ENCODE measurements at places on chromosomes 5 and 9.

DNA sequence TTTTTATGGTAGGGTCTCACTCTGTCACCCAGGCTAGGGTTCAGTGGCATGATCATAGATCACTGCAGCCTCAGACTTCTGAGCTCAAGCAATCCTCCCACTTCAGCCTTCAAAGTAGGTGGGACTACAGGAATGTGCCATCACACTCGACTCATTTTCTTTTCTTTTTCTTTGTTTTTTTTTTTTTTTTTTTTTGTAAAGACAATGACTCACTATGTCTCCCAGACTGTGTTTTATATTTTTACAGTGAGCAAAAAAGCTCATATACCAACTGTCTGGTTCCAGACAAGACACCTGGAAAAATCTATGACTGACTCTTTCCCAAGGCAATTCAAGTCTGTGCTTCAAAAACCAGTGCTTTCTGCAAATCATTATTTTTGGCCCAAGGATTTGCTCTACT, 10.8 kb upstream of the FOXD1 start:
- no peak for DNase-seq

- DNase-seq, result no peak
Observed at GRCh38 chr9:19660019-19660418, 128.8 kb downstream of the SLC24A2 start.

- DNase-seq, result no peak
Observed at GRCh38 chr5:135743705-135744411, 90.6 kb upstream of the SLC25A48 start.

DNA sequence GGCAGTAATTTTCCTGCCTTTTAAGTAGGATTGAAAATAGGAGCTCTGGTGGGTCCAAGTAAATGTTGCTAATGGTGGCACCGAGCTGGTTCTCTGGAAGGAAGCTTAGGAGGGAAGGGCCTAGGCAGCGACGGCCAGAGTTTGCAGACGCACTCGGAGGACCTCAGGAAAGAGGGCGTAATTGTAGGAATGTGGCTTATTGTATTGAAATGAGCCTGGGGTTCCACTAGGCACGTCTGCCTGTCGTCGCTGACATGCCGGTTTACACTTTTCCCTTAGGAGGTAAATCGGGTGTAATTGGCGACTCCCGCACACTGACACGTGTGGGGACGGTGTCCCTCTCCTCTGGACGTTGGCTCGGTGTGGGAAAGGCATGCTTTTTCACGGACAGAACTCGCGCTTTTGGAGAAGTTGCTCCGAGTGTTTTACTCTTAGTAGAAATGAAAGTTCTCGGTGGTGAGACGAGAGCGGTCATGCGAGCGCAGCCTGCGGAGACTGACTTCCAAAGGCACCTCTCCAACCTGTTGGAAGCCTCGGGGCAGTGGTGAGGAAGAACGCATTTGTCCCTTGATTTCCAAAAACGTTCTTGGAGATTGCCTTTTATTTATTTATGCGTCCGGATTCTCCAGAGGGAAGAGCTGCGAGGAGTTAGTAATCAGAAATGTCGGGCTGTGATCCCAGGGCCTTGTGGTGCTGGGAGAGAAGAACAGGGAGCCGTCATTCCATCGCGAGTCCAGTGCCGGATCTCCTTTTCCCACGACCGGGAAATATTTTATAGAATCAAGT, 1.3 kb downstream of the NR4A3 start:
- DNase-seq, result no peak

DNA sequence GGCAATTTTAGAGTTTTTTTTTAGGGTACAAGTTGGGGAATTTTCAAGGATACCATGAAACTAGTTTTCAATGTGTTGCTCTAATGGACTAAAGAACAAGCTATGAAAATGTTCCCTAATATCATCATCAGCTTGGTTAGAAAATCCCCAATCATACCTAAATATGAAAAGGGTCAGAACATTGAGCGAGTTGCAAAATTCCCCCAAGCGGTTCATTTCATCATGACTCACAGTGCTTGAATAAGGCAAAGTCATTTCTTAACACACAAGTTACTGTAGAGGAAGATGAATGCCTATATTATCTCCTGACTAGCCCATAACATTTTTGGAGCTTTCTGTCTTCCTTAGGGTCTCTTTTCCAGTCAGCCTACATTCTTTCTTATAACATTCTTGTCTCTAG, 62.7 kb downstream of the ST8SIA4 start:
- DNase-seq, result no peak

DNA sequence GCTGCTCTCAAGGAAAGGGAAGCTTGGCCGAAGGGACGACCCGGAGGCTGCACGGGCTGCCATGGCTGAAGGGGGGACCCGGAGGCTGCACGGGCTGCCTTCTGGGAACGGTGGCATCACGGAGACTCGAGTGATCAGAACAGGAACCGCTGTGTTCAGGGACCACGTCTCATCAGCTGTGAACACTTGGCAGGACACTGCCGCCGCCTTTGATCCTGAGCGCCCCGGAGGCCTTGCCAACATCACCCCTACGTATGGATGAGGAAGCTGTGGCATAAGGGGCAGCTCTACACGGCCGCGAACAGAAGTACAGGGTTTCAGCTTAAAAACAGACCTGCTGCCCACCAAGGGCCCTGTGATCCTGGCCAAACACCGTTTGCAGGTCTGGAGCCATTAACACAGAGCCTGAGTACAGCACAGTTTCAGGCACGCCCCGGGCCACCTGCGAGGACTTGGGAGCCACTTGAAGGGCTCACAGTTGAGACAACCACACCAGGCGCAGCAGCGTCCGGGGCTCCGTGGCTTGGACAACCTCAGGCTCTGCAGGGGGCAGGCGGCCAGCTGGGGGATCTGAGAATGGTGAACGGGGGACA, 23.9 kb upstream of the TERT start:
- DNase-seq, result no peak

- no peak for DNase-seq
Observed at GRCh38 chr9:128159522-128159783, 612 bp upstream of the BBLN start.

DNA sequence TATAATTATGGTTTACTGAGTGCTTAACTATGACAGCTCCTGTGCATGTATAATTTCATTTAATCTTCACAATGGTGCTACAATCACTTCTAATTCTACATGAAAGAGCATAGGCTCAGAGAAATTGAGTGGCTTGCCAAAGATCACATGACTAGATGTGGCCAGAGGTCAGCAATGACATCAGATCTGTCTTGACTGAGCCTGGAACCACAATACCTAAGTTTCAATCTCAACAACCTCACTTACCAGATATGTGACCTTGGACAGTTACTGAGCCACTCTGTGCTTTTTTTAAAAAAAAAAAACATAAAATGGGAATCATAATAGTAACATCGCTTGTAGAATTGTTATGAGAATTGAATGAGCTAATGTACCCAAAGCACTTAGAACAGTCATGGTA, 130.7 kb downstream of the TRIM32 start:
- DNase-seq, result no peak

- DNase-seq, result no peak
Observed at GRCh38 chr9:6433410-6433809, 20.4 kb downstream of the UHRF2 start.

GRCh38 chr9:115326461-115326860, 208.5 kb upstream of the TNC start:
- no peak for DNase-seq

DNA sequence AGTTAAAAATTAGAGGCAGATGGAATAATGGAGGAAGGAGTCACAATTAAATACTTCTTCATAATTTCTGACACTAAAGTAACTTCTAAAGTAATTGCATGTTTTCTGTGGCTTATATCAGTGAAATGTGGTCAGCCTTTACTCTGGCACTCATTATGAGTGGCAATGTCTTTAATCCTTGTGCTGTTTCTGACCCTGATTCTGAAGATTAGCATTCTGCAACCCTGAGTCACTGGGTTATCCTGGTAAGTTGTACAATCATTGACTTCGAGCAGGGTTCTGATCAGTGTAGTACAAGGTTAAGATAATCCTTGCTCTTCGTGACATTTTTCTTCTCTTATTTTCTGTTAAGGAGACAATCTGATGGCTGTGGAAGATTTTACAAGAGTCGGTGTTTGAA, 379.4 kb upstream of the RORB start:
- no peak for DNase-seq

DNA sequence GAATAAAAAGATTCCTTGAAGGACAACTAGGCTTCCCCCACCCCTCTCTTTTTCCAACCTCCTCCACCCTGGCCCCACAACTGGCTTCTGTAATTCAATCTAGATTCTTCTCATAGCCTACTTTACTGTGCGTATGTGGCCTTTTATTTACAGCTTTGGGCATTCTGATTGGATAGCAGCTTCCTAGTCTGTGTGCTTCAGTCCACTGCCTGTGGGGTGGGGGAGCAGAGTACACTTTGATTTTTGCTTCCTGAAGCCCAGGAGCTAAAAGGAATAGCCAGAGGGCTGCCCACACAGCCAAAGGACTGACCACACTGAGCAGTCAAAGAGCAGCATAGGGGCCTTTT, 30.4 kb downstream of the RUSC2 start:
- no peak for DNase-seq

DNA sequence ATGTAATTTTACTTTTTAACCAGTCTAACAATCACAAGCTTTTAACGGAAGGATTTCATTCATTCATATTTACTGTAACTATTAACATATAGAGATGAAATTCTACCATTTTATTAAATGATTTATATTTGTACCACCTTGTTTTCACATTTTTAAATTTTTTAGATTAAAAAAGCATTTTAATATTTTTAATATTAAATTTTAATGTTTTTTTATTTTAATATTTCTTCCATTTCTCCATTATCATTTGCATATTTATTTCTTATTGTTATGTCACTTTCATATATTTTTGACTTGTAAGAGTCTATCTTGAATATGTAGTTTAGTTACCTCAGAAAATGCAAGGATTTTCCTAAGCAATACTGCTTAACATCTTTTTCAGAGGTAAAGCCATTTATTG, 1034.0 kb upstream of the PTPRD start:
- DNase-seq, result no peak

DNA sequence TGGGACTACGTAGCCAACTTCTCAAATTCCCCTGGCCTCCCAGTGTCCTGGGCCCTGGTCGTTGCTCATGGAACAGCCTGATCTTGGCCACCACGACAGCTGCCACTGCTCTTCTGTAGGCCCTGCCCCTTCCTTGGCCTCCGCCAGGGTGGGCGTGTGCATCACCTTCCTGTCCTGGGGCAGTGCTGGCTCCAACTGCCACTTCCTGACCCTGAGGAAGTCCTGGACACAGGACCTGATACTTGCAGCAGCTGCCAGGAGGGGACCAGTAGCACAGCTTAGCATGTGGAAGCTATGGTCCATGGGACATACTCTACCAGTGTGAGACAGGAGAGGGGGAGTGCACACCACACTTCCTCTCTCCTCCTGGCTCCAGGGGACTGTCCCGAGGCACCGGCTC, 145.2 kb downstream of the TENT4A start:
- DNase-seq, result no peak

DNA sequence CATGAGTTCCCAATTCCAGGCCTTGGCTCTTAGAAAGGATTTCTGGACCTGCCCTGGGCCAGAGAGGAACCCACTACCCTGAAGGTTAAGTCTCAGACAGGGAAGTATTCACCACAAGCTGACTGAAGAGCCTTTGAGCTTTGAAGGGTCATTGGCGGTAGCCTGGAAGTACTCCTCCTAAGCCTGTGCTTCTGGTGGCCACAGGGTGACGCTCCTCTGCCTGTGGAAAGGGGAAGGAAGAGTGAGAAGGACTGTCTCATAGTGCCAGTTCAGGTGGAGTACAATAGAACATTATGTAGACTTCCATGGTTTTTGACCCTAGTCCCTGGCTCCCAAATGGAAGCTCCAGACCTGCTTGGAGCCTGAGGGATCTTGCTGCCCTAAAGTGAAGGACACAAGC, 1233.2 kb upstream of the CDH6 start:
- DNase-seq, result no peak

DNA sequence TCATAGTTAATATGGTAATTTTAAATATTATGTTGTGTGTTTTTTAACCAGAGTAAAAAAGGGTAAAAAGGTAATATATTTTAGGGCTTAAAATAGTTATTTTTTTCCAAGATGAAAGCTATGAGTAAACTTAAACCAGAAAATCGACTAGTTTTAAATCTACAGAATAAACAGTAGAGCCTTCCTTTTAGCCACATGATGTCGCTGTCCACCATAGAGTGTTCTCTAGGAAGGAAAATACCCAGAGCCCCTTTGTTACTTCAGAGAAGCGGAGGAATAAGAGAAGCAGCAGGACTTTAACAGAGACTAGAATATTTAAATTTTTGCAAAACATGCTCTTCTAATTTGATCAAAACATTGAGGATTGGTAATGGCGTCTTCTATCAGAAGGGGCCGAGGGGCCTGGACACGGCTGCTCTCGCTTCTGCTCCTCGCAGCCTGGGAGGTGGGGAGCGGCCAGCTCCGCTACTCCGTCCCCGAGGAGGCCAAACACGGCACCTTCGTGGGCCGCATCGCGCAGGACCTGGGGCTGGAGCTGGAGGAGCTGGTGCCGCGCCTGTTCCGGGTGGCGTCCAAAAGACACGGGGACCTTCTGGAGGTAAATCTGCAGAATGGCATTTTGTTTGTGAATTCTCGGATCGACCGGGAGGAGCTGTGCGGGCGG, at the start of gene PCDHA2:
PCDHA2 (plus strand) TSS at position 258 of the 664 bp plus-strand sequence.
- DNase-seq, result no peak

DNA sequence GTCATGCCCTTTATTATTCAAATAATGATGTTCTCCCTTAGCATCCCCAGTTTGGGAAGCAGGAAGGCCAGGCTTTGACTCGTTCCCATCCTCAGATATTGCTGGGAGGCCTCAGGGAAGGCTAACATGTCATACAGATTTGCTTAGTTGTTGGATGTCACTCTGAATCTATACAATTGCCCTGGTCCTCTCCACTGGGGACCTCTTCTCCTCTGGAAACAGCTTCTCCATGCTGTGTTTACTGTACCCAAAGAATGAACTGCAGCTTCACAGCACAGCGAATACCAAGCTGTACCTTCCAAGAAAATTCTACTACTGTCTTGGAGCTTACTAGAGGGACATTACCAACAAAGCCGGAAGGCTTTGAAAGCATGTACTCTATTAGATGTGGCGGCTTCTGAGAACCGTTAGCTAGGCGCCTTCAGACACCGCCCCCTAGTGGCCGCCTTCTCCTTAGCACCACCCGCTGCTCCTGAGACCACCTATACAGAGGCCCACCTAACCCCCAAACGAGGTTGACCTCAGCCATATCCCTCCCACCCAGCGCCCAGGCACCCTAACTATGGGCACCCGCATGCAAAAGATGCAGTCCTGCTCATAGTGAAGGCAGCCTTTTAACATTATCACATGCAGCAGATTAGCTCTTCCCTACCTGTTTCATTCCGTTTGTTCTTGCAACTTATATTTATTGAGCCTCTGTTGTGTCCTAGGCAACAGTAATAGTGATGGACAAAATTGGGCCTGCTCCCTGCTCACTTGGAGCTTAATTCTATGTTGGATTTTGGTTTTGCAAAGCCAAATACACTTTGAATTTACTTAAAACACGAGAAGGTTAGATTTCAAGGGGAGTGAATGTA, 34.9 kb upstream of the FOXI1 start:
- no peak for DNase-seq

- DNase-seq, result no peak
Observed at GRCh38 chr5:83553000-83553486, 81.5 kb downstream of the VCAN start.

- no peak for DNase-seq
Observed at GRCh38 chr9:22537721-22538120, 91.1 kb downstream of the DMRTA1 start.
